ENCODE measurements at places on chromosomes 1 and 21.

- no peaks in the 10 kb centered on the region for H3K36me3 ChIP-seq
- H3K4me3 ChIP-seq, result no peak overlapping the region
- H3K27me3 ChIP-seq, result peaks cover 11% of the 10 kb centered on the region
- H3K27ac ChIP-seq, result no peak overlapping the region
- peaks cover 17% of the 10 kb centered on the region for H3K4me1 ChIP-seq
These were observed 26.0 kb downstream of the PTTG1IP start for GRCh38 chr21:44847261-44848056.

DNA sequence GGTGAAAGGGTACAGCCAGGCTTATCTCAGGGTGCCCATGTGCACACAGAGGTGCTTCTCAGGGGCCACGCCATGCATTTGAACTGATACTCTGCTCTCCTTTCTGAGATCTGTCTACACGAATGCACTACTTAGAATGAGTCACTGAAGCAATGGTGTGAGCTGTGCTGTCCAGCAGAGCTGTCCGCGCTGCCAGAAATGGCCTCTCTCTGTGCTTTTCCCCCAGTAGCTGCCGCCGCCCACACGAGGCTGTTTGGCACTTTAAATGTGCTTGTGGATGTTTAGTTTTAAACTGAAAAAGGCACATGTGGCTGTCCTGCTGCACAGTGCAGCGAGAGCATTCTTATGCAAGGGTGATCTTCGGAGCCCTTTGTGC is 87.1 kb upstream of the COL6A1 start:
- H3K4me1 ChIP-seq, result peaks cover 16% of the 10 kb centered on the region
- H3K4me3 ChIP-seq, result no peak overlapping the region
- H3K27ac ChIP-seq, result no peak overlapping the region
- H3K36me3 ChIP-seq, result no peaks in the 10 kb centered on the region

- no peaks in the 10 kb centered on the region for H3K27me3 ChIP-seq
- no peak overlapping the region for H3K27ac ChIP-seq
- H3K4me3 ChIP-seq, result no peak overlapping the region
- DNase-seq, result no peak
These were observed 132.1 kb downstream of the DNM3 start for GRCh38 chr1:171973421-171973820.

DNA sequence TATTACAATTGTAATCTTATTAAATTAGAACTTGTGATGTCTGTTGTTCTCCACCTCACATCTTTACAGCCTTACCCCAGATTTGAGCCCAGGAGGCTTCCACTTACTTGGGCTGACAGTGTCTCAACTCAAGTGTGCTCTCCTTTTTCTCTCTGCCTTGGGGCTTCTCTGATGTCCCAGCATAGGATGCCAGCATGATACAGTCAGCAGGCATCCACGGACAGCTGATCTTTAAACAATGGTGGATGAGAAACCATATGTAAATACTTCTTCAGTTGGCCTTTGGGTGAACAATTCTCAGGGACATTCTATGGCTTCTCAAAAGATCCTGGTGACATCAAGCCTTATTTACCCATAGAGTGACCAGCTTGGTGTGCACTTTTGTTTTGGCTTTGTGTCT is 107.6 kb upstream of the GORAB start:
- no peak for DNase-seq
- H3K36me3 ChIP-seq, result no peaks in the 10 kb centered on the region
- no peaks in the 10 kb centered on the region for H3K27me3 ChIP-seq
- H3K4me1 ChIP-seq, result no peaks in the 10 kb centered on the region
- H3K27ac ChIP-seq, result no peak overlapping the region

GRCh38 chr1:3654549-3655281 is 2.4 kb downstream of the TP73 start:
- no peak overlapping the region for H3K27ac ChIP-seq
- H3K36me3 ChIP-seq, result no peaks in the 10 kb centered on the region
- DNase-seq, result peak; percentile 17
- peaks cover 44% of the 10 kb centered on the region for H3K4me1 ChIP-seq

DNA sequence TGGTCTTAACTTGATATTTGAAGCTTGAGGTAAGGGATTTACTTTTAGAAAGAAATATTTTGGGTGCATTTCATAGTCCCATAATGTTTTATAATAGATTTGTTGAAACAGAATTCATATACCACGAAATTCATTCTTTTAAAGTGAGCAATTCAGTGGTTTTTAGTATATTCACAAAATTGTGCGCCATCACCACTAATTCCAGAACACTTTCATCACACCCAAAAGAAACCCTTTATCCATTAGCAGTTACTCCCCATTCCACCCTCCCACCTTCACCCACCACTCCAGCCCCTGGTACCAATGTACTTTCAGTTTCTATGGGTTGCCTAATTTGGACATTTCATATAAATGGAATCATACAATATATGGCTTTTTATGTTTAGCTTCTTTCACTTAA is 38.9 kb upstream of the DMRTB1 start:
- no peaks in the 10 kb centered on the region for H3K4me1 ChIP-seq
- H3K36me3 ChIP-seq, result no peaks in the 10 kb centered on the region
- no peak overlapping the region for H3K4me3 ChIP-seq
- no peaks in the 10 kb centered on the region for H3K27me3 ChIP-seq

DNA sequence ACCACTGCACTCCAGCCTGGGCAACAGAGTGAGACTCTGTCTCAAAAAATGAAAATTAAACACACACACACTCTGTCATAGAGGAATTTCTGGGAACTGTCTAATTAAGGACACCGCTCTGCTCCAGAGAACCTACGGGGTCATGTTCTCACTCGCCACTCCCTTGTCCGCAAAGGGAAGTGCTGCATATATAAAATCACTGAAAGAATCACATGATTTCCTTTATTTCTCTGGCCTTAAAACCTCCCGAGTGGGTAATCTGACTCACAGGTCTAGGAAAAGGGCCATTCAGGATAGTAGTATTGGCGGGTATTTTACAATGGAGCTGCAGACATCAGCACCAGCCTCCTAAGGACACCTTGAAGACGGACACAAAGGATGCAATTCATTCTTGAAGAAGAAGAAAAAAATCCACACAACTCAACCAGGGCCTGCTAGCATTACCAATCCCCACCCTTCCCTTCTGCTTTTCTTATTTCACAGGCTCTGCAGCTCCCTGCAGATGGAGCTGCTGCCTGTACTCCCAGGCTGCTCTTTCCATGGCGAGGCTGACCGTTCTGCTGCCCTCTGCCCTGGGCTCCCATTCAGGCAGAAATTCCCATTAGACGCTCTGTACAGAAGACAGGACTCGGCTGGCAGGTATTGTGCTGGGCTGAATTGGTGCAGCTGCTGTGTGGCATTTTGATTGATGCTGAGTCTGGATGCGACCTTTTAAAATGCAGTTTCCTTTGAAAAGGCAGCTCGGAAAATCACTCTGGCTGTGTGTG is 53.3 kb upstream of the FAM89A start:
- H3K27ac ChIP-seq, result no peak overlapping the region
- H3K36me3 ChIP-seq, result no peaks in the 10 kb centered on the region
- no peak overlapping the region for H3K4me3 ChIP-seq
- DNase-seq, result no peak

- H3K27me3 ChIP-seq, result peaks cover 21% of the 10 kb centered on the region
- H3K4me1 ChIP-seq, result no peaks in the 10 kb centered on the region
- no peak for DNase-seq
- no peak overlapping the region for H3K27ac ChIP-seq
- no peaks in the 10 kb centered on the region for H3K36me3 ChIP-seq
These were observed 6.0 kb upstream of the KLHL20 start for GRCh38 chr1:173708787-173709186.

DNA sequence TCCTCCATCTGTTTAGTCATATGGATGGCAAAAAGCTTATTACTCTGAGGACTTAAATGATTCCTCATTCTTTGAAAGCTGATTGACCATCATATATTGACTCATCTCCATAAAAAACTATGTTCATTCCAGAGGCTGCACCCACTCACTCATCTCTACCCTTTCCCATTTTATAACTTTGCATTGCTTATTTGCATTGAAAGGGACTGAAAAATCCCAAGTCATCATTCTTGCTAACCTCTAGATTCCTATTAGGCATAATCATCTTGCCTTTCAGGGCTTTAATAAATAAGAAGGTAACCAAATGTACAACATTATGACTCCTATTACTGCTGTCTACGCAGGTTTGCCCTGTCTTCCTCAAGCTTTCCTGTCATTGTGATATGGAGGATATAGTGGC is 1180.3 kb upstream of the B3GALT2 start:
- no peaks in the 10 kb centered on the region for H3K36me3 ChIP-seq
- no peaks in the 10 kb centered on the region for H3K27me3 ChIP-seq
- no peak overlapping the region for H3K4me3 ChIP-seq

DNA sequence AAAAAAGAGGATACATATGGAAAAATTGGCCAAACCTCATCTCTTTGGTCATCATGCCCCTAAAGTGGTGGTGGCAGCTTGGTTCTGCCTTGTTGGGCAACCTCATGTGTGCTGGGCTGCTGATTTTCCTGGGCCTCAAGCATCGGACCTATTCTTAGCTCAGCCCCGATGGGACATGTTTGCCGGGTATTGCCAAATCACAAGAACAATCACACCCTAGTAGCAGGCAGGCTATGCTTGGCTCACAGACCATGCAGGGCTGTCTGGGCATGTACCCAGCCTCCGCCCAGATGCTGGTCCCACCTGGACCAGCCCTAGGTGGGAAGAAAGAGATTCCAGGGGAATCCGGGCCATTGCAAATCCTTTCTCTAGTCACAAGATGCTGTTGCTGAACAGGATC is 189.4 kb upstream of the FGGY start:
- DNase-seq, result no peak
- no peak overlapping the region for H3K27ac ChIP-seq
- no peaks in the 10 kb centered on the region for H3K4me1 ChIP-seq

DNA sequence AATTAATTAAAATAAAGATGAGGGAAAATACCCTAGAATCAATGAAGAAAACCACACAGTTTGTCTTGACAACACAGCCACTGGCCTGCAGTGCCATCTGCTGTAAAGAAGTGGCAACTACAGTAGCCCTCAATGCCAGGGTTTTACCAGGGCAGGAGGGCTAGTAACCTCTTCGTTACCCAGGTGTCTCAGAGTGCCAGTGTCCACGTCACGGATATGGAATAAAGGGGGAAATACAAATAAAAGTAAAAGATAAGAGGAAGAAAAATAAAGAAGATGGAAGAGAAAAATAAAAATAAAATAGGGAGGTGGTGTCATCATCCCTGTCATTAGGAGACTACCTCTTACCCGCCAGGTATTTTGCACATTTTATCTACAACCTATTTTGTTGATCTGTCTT is 14.2 kb upstream of the SLC44A3 start:
- no peak overlapping the region for H3K4me3 ChIP-seq
- H3K36me3 ChIP-seq, result no peaks in the 10 kb centered on the region
- peak; percentile 69 for DNase-seq
- no peak overlapping the region for H3K27ac ChIP-seq
- H3K4me1 ChIP-seq, result peaks cover 6% of the 10 kb centered on the region

DNA sequence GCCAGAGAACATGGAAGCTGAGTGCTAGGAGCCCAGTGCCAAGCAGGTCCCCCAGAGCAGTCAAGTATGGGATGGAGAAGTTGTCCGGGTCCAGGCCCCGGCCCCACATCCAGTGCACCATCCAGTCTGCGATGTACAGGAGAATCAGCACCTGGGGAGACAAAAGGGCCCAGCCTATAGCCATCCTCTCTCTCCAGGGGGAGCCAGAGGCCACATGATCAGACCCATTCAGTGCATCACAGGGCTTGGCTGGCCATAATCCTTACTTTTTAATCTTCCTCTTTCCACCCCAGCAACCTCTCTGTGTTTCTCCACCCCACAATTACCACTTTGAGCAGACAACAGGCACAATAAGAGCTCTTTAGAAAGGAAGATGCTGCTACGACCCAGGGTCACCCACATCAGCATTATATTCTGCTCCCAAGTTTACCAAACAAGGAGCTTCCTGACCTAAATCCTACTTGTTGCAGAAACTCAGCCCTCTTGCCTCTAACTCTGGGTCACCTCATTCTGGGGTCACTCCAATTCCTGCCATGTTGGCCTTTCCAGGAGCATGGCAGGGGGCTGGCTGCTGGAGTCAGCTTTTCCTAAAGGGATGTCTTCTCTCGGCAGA is 16.4 kb upstream of the RAB29 start:
- no peaks in the 10 kb centered on the region for H3K27me3 ChIP-seq
- no peak overlapping the region for H3K4me3 ChIP-seq
- H3K27ac ChIP-seq, result no peak overlapping the region
- DNase-seq, result peak; percentile 74
- H3K36me3 ChIP-seq, result peaks cover 40% of the 10 kb centered on the region

DNA sequence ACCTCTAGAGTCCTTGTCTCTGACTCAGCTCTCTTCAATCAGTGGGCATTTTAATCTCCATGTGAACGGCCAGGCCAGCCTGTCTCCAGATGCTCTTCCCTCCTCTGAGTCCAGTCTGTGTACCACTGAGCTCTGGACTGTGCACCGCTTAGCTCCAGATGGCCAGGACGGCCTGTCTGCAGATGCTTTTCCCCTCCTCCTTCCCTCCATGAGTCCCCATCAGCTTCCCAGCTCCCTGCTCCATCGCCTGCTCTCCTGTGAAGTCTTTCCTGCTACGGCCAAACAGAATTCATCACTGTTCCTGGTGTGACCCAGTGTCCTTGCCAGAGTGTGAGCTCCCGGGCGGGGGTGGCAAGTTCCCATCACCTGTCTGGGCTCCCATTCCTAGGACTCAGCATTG is 42.0 kb downstream of the STUM start:
- H3K36me3 ChIP-seq, result no peaks in the 10 kb centered on the region
- no peak for DNase-seq
- H3K4me3 ChIP-seq, result no peak overlapping the region
- no peak overlapping the region for H3K27ac ChIP-seq
- no peaks in the 10 kb centered on the region for H3K4me1 ChIP-seq

GRCh38 chr1:153535242-153536011 is at the start of gene S100A6:
Gene S100A6, minus strand, starts transcription at chr1:153535991. Its CDS starts 652 bp downstream, at chr1:153535339.
- peak; percentile 55 for DNase-seq
- H3K4me3 ChIP-seq, result peak within 1 kb of the TSS; percentile 81
- H3K27me3 ChIP-seq, result no peaks in the 10 kb centered on the region
- peak within 1 kb of the TSS; percentile 84 for H3K27ac ChIP-seq
- H3K4me1 ChIP-seq, result peaks cover 53% of the 10 kb centered on the region
- H3K36me3 ChIP-seq, result peaks cover 4% of the 10 kb centered on the region

DNA sequence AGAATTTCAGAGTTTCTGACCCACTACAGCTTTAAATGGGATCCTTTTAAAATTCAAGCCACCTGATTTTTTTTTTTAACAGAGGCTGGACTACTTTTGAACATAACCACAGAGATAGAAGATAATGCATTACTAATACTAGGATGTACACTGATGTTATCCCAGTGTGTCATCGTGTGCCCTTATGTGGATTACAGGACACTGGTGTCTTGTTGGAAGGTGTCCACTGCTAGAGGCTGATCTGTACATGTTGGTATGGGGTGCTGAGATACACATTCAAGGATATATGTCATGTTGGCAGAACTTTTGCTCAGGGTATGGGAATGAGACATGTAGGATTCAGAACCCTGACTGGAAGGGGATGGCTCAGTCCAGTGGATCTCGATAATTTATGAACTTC is 56.3 kb downstream of the INAVA start:
- H3K4me3 ChIP-seq, result no peak overlapping the region
- no peaks in the 10 kb centered on the region for H3K4me1 ChIP-seq
- DNase-seq, result no peak
- H3K27me3 ChIP-seq, result no peaks in the 10 kb centered on the region
- H3K36me3 ChIP-seq, result no peaks in the 10 kb centered on the region
- no peak overlapping the region for H3K27ac ChIP-seq

GRCh38 chr1:226494092-226494609 is 54.4 kb upstream of the STUM start:
- DNase-seq, result no peak
- no peak overlapping the region for H3K27ac ChIP-seq
- no peak overlapping the region for H3K4me3 ChIP-seq
- peaks cover 8% of the 10 kb centered on the region for H3K4me1 ChIP-seq
- no peaks in the 10 kb centered on the region for H3K36me3 ChIP-seq

Data from B cell (primary cell).